ENCODE measurements at places on chromosomes 5 and 9.

DNA sequence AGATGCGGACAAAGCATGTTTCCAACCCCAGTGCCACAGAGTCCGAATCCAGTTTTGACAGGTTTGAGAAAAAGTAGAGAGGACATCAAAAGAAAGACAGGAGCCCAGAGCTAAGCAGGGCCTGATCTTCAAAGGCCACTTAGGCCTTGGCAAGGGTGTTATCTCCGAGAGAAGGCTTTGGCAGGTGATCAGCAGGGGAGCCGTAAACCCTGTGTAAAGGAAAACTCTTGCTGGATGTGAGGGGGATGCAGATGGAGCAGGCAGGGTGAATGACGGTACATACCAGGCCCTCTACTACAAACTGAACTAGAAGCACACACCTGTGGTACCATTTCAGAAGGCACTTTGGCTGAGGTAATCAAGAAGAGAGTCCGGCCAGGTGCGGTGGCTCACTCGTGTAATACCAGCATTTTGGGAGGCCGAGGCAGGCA is 1.4 kb upstream of the HNRNPH1 start:
- no peak overlapping the region for H3K27ac ChIP-seq
- H3K4me3 ChIP-seq, result peak overlapping the region; percentile 98
- peaks cover 25% of the 10 kb centered on the region for H3K36me3 ChIP-seq
- H3K4me1 ChIP-seq, result peaks cover 28% of the 10 kb centered on the region

GRCh38 chr5:1110307-1111240 is 1.3 kb downstream of the SLC12A7 start:
- no peak for DNase-seq
- H3K36me3 ChIP-seq, result no peaks in the 10 kb centered on the region
- no peaks in the 10 kb centered on the region for H3K27me3 ChIP-seq
- H3K4me3 ChIP-seq, result peak overlapping the region; percentile 94
- no peak overlapping the region for H3K27ac ChIP-seq

GRCh38 chr5:170736966-170737365 is 46.6 kb upstream of the GABRP start:
- no peaks in the 10 kb centered on the region for H3K4me1 ChIP-seq
- no peak for DNase-seq
- no peak overlapping the region for H3K27ac ChIP-seq
- H3K4me3 ChIP-seq, result no peak overlapping the region

DNA sequence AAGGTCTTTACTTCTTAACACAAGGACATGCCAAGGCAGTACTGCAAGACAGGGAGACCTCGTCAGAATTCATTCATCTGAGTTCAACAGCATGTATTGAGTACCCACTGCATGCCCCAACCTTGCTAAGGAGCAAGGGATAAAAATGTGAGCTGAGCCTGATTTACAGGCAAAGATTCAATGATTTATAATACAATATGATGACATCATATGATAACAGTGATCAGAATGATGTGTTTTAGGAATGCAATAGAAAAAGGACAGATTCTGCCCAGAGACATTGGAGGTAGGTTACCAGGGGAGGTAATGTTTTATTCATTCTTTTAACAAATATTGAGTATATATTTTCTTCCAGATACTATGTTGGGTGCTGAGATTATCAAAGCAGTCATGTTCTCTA is 406.6 kb downstream of the ARHGEF28 start:
- peaks cover 14% of the 10 kb centered on the region for H3K4me1 ChIP-seq
- no peak for DNase-seq
- H3K36me3 ChIP-seq, result no peaks in the 10 kb centered on the region
- no peaks in the 10 kb centered on the region for H3K27me3 ChIP-seq
- H3K4me3 ChIP-seq, result no peak overlapping the region
- H3K27ac ChIP-seq, result no peak overlapping the region

DNA sequence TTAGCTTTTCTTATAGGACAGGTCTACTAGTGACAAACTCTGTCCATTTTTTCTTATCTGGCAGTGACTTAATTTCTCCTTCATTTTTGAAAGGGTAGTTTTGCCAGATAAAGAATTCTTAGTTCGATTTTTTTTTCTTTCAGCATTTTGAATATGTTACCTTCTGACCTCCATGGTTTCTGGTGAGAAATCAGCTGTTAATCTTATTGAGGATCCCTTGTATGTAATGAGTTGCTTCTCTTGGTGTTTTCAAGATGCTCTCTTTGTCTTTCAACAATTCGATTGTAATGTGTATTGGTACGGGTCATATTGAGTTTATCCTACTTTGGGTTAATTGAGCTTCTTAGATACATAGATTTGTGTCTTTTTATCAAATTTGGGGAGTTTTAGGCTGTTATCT is 12.5 kb downstream of the PAIP2 start:
- peaks cover 9% of the 10 kb centered on the region for H3K36me3 ChIP-seq
- H3K27me3 ChIP-seq, result no peaks in the 10 kb centered on the region
- H3K4me1 ChIP-seq, result no peaks in the 10 kb centered on the region

Data from neural progenitor cell (in vitro differentiated cells).